ENCODE measurements at places on chromosomes 13 and 19.

- no peak for DNase-seq
Measured at GRCh38 chr19:40691421-40692211, 1.2 kb upstream of the NUMBL start.

DNA sequence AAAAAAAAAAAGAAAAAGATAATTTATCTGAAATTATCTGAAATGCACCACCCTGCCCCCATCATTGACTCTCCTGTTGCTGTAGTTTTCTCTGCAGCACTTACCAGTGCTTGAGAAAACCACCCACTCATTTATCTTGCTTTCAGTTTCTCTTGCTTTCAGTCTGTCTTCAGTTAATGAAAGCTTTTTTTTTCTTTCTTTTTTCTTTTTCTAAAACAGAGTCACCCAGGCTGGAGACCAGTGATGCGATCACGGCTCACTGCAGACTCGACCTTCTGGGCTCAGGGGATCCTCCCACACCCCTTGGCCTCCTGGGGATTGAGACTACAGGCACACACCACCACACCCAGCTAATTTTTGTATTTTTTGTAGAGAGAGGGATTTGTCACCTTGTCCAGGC lies 4.3 kb upstream of the ACP5 start:
- no peak for DNase-seq

DNA sequence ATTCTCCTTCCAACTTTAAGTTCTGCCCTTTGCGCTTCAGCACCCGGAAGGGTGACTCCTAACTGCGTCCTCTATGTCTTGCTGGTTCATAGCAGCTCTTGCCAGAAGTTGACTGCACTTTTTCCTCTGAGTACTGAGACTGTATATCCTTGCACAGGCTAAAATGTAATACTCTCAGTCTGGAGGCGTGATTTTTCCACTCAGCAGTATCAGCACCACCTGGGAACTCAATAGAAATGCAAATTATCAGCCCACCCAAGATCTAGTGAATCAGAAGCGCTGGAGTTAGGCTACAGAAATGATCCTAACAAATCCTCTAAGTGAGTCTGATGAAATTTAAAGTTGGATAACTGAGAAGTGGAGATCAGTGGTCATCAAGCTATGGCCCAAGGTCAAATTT lies 1611.9 kb upstream of the SLC10A2 start:
- no peak for DNase-seq

GRCh38 chr13:78657699-78658629 lies 991 bp downstream of the OBI1 start:
- no peak for DNase-seq

- DNase-seq = no peak
Measured at GRCh38 chr19:45785097-45785496, 2.8 kb upstream of the DMPK start.

DNA sequence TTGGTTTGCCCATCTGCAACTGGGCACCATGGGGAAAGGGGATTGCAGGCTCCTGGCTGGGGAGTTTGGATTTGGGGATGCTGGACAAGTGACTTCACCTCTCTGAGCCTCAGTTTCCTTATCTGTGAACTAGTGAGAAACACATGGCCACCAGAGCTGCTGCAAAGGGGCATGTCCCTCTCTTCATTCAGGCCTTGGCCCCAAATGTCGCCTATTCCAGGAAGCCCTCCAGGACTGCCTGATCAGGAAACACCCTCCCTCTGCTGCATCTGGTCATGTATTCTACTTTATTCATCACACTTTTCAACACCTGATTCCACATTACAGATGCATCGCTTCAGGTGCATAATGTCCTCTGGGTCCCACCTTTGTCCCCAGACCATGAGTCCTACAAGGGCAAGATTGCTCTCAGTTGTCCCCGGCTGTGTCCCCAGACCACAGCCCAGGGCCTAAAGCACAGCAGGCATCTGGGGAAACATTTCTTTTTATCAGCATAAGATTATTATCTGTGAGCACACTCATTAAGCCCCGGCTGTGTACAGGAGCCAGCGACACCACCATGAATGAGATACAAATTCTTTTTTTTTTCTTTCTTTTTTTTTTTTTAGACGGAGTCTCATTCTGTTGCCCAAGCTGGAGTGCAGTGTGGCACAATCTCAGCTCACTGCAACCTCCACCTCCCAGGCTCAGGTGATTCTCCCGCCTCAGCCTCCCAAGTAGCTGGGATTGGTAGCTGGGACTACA lies 37.5 kb downstream of the ARRDC2 start:
- DNase-seq = no peak

DNA sequence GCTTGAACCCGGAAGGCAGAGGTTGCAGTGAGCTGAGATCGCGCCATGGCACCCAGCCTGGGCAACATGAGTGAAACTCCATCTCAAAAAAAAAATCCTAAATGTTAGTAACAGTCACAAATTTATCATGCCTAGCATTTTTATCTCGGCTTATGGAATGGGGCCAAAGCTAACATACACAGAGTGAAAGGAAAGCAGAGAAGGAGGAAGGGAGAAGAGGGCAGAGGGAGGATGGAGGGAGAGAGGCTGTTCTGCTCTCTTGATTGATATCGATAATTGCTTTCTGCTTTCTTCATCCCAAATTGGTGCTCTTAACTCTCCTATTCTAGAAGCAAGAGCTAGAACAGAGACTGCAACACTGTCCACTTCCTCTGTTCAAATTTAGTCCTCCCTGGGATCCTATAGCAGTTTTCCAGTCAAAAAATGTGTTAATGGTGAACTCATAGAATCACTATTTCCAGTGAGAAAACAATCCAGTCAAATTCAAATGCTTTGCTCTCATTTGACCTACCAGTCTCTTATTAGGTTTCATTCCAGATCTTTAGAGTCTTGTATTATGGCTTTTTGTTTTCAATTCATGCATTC lies 15.8 kb upstream of the TUBGCP3 start:
- no peak for DNase-seq

- no peak for DNase-seq
Measured at GRCh38 chr13:113617961-113618360, 33.4 kb downstream of the TFDP1 start.

DNA sequence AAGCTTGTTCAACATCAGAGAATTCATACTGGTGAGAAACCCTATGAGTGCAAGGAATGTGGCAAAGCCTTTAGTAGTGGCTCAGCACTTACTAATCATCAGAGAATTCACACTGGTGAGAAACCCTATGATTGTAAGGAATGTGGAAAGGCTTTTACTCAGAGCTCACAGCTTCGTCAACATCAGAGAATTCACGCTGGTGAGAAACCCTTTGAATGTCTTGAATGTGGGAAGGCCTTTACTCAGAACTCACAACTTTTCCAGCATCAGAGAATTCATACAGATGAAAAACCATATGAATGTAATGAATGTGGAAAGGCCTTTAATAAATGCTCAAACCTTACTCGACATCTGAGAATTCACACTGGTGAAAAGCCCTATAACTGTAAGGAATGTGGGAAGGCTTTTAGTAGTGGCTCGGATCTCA lies 25.2 kb downstream of the ZNF383 start:
- DNase-seq = no peak

Data from BJ (cell line).